A549 (cell line): ENCODE measurements at places on chromosomes 7 and 10.

- no peak for DNase-seq
These were observed 11.2 kb downstream of the SLC13A4 start for GRCh38 chr7:135716677-135717238.

GRCh38 chr7:80298201-80298600, 163.6 kb downstream of the GNAI1 start:
- no peak for DNase-seq

DNA sequence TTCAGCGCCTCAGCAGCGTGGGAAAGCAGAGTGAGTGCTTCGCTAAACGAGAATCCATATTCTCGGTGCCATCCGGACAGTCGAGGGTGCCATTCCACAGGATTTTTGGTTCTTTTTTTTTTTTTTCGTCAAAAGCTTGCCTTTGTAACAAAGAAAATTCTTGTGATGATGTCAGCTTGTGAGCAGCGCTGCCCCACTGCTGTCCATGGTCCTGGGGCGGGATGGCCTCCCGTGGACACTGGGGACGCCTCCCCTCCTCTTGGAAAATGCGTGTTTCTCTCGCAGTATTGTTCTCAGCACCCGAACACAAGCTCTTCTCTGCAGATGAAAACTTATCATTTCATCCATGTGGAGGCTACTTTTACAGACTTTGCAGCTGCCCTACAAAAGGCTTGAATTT, 477.4 kb downstream of the TCERG1L start:
- no peak for DNase-seq

DNA sequence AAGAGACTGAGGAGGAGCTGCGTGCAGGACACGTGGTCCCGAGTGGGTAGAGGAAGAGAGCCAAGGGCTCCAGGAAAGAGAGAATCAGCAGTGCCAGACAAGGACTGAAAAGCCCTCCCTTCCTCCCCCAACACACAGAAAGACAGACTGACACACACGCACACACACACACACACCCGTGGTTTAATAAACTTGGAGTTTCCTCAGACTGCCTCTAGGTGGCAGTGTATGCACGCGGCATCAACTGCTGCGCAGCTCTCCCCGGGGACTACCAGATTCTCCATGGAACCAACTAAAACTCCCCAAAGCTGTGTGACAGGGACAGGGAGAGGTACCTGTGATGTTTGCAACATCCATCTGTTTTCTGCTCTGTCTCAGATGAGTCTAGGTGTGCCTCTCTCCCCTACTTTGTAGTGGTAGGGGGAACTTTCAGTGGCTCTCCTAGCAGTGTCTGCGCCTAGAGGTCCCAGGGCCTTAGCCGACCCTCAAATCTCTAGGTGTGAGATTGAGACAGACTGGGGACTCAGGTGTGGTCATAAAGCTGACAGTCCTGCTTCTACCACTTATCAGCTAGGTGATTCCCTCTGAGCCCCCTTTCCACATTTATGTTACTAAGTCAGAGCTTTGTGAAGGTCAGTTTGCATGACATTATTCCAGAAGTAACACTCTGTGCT, 9.3 kb upstream of the TSPAN14 start:
- peak; percentile 89 for DNase-seq

DNA sequence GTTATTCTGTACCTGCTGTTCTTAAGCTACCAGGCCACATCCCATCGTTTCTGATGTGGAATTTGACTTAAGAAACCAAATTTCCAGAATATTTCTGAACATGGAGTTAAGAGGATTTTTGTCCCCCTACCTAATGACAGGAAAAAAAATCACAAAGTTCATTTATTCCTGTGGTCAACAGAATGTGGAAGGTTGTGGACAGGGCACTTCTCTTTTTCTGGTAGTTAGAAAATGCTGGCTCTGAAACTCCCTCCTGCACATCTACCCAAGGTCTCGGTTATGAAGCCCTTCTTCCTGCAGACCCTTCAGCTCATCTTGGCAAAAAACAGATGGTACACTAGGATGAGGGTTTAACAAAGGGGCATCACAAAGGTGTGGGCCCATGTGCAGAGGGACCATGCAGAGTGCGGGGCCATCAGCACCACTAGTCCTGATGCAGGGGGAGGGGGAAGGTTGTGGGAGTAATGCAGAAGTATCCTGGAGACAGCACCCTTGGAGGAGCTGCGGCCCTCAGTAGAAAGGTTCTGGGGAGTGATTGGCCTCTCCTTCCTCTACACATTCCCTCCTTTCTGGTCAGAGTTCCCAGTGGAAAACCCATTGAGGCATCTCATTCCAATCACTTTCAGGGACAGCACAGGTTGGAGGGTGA, 9.8 kb downstream of the ALOX5 start:
- no peak for DNase-seq
